Activated CD8-positive, alpha-beta T cell treated with anti-CD3 and anti-CD28 coated beads for 36 hours (primary cell): ENCODE measurements at places on chromosomes 3 and 15. TPM values are rescaled to one million over a fixed set of nuclear protein-coding genes. Genes with fewer than 3 reads are reported as not detected.

The PLCB2 gene
- total RNA-seq, result 44.6 TPM

The CIAO2A gene
- 88.3 TPM for total RNA-seq

The CYP1A2 gene
- not detected for total RNA-seq

The ZNF445 gene
- total RNA-seq, result 18.4 TPM

The C2CD4A gene
- total RNA-seq, result 1.0 TPM

DNA sequence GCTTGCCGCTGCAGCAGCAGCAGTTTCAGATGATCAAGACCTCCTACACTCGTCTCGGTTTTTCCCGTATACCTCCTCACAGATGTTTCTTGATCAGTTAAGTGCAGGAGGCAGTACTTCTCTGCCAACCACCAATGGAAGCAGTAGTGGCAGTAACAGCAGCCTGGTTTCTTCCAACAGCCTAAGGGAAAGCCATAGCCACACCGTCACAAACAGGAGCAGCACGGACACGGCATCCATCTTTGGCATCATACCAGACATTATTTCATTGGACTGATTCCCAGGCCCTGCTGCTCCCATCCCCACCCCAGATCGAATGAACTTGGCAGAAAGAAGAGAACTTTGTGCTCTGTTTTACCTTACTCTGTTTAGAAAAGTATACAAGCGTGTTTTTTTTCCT is 17.6 kb downstream of the CALML4 start:
- DNase-seq, result no peak
- no peak overlapping the region for H3K4me3 ChIP-seq
- no peaks in the 10 kb centered on the region for H3K27me3 ChIP-seq
- H3K4me1 ChIP-seq, result peaks cover 7% of the 10 kb centered on the region

DNA sequence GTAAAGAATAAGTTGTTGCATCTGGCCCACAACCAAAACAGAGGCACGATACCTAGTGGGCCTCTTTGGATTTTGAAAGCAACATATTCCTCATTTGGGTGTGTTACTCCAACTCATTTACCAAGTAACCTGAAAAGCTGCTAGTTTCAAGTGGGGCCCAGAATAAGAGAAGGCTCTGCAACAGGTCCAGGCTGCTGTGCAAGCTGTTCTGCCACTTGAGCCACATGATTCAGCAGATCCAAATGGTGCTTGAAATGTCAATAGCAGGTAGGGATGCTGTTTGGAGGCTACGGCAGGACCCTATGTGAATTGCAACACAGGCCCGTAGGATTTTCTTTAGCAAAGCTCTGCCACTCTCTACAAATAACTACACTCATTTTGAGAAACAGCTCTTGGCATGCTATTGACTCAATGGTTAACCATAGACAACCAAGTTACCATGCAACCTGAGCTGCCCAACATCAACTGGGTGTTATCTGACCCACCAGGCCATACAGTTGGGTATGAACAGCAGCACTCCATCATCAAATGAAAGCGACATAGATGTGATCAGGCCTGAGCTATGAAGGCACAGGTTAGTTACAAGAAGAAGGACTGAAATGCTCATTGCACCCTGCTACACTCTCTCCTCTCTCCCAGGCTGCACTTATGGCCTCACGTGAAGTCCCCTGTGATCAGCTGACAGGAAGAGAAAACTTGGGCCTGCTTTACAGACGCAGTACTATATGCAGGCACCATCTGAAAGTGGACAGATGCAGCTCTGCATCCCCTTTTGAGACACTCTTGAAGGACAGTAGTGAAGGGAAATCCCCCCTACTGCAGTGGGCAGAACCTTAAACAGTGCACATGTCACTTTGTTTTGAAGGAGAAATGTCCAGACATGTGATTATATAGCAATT is 9.5 kb upstream of the MCF2L2 start:
- peaks cover 10% of the 10 kb centered on the region for H3K4me1 ChIP-seq
- no peaks in the 10 kb centered on the region for H3K27me3 ChIP-seq
- DNase-seq, result no peak
- H3K36me3 ChIP-seq, result no peaks in the 10 kb centered on the region

- H3K36me3 ChIP-seq, result no peaks in the 10 kb centered on the region
- no peak overlapping the region for H3K27ac ChIP-seq
- H3K4me3 ChIP-seq, result no peak overlapping the region
- H3K4me1 ChIP-seq, result no peaks in the 10 kb centered on the region
Measured at GRCh38 chr3:99006686-99007085, 105.2 kb upstream of the DCBLD2 start.

GRCh38 chr3:194220901-194221326 is 85.0 kb downstream of the HES1 start:
- peaks cover 21% of the 10 kb centered on the region for H3K27me3 ChIP-seq
- no peaks in the 10 kb centered on the region for H3K36me3 ChIP-seq
- H3K4me1 ChIP-seq, result peaks cover 7% of the 10 kb centered on the region
- H3K27ac ChIP-seq, result no peak overlapping the region
